Left renal cortex interstitium (tissue), 4 donors: ENCODE measurements at places on chromosomes 12 and 14. TPM values are rescaled to one million over a fixed set of nuclear protein-coding genes. Genes with fewer than 3 reads are reported as not detected.

GRCh38 chr14:69992564-69992963 lies 113.3 kb downstream of the SMOC1 start:
- no peak for DNase-seq

DNA sequence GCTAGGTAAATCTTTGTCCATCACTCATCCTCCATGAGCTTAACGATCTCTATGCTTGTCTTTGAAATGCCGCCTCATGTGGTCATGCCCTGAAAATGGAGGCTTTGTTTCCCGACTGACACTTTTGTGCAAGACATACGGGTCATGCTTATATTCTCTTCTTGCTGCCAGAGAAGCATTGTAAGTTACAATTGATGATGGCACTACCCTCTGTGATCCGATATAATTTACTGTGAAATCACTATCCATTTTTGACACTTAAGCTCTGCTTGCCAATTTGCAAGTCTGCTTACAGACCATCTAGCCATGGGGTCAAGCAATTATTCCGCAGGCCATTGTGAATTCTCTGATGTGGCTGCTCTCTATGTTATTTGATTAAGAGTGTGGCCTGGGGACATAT lies 650.0 kb downstream of the FLRT2 start:
- no peak for DNase-seq

Gene DNAJC22
- 26.8 TPM for polyA plus RNA-seq

Gene SLC25A47
- polyA plus RNA-seq = not detected
